NCI-H1417 treated with DMSO at 0.1 percent for 48 hours (cell line): ENCODE measurements at places on chromosomes 6 and 20.

DNA sequence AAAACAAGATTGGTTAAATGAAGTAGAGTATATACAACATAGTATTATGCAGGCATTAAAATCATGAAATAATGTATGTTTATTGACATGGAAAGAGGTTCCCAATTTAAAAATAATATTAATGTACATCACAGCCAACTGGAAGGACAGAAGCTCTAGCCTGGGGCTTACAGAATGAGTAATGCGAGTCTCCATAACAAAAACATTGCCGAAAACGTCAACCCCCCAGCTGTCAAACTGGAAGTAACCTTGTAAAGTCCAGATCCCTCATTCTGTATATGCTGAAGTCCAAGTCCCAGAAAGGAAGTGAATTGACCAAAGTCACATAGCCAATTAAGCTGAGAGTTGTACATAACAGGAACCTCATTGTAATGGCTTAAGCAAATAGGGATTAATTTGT, 128.7 kb upstream of the ECI2 start:
- DNase-seq, result no peak

DNA sequence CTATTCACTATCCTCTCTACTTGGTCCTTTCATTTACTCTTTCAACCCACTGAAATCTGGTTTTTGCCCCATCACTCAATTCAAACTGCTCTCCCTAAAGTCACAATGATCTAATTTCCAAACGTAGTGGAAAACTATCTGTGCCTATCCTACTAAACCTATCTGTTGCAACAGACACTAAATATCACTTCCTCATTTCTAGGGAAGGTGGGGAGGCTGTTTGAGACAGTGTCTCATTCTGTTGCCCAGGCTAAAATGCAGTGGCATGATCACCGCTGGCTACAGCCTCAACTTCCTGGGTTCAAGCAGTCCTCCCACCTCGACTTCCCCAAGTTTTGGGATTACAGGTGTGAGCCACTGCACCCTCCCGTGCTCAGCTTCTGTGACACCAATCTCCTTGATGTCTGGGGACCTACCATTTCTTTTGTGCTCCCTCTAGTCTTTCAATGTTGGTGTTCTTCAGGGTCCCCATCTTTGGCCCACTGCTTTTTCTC, 8.8 kb downstream of the RANBP9 start:
- no peak for DNase-seq

DNA sequence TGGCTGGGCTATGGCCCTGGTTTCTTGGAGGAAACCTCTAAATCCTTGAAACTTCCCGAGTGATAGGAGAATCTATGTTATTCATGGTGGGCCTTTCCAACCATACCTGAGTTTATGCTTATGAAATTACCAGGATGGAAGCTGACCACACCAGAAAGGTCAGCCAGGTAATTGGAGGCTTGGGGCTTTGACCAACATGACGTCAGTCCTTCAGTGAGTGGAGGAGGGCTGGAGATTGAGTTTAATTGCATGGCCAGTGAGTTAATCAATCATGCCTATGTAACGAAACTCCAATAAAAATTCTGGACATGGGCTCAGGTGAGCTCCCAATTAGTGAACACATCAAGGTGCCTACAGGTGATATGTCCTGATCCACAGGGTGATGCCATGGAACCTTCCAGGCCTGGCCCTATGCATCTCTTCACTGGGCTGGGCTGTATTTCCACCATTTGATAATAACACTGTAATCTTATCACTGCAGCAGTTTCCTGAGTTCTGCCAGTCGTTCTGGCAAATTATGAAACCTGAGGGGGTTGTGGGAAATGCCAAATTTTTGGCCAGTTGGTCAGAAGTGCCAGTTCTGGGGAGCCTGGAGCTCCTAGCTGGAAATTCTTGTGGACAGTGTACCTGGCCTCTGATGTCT, 106.5 kb downstream of the CDH26 start:
- no peak for DNase-seq

- no peak for DNase-seq
Observed at GRCh38 chr6:146850238-146850896, 251.6 kb downstream of the ADGB start.

DNA sequence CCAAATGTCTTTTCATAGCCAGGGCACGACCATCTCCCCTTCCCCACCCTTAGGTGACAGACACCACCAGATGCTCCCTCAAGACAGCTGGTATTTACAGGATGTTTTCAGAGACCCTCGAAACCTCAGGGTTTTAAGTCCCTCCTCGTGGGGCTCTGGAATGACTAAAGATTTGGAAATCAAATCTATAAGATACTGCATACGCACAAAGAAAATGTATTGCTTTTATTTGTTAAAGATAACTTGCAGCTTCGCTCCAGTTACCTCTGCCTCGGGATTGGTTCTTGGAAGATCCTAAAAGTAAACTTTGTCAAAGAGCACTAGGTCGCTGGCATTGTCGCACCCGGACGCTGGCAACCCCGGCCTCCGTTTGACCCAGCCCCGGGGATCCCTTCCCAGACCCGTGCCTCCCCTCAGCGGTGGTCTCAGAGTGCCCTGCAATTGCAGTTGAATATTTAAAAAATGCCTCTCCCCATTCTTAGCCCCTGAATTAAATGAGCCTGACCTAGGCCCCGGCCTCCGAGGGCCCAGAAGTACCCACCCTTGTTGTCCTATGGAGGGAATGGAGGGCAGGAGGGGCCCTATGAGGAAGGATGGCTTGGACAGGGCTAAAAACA, 7.1 kb downstream of the PAX1 start:
- DNase-seq, result no peak

GRCh38 chr20:58112017-58112781, 116.3 kb downstream of the ANKRD60 start:
- DNase-seq, result no peak

- DNase-seq, result no peak
Observed at GRCh38 chr6:101478891-101479290, 85.4 kb downstream of the GRIK2 start.

DNA sequence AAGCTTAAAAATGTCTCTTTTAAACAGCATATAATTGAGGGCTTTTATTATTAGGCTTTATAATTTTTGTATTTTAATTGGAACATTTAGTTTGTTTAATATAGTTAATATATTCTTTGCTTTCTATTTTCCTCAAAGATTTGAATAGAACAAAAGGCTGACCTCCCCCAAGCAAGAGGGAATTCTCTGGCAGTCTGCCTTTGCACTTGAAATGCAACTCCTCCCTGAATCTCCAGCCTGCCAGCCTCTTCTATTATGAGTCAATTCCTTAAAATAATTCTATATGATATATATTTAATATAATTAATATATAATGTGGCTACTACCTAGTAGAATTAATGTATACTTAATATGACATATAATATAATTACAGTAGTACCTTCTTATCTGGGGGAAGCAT, 69.2 kb downstream of the PTPRA start:
- no peak for DNase-seq

GRCh38 chr6:79094938-79095337, 16.9 kb upstream of the PHIP start:
- no peak for DNase-seq

GRCh38 chr6:5103250-5103649, 18.1 kb downstream of the PPP1R3G start:
- DNase-seq, result no peak

GRCh38 chr20:34452281-34452982, 63.8 kb upstream of the DYNLRB1 start:
- DNase-seq, result no peak

- no peak for DNase-seq
Observed at GRCh38 chr20:52405417-52405816, 213.8 kb upstream of the ZFP64 start.

DNA sequence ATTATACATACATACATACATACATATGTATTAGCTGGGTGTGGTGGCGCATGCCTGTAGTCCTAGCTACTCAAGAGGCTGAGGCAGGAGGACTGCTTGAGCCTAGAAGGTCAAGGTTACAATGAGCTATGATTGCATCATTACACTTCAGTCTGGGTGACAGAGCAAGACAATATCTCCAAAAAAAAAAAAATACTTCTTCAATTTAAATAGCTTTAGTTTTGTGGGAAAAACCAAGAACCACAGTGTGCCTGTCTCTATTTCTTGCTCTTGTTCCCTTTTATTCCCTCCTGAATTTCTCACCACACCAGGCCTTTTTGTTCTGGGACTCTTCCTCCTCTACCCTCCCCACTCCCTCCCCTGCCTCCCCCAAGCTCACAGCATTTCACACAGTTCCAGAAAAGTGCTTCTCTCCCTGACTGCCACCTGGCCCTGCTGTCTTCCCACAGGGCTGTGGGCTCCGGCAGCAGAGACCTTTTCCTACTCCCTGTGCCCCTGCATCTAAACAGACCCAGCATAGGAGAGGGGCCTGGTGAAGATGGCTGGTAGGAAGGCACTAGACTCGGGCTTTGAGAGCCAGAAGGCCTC, 1.3 kb downstream of the C20orf203 start:
- no peak for DNase-seq

- DNase-seq, result no peak
Observed at GRCh38 chr6:15522026-15522425, 140.8 kb downstream of the DTNBP1 start.

DNA sequence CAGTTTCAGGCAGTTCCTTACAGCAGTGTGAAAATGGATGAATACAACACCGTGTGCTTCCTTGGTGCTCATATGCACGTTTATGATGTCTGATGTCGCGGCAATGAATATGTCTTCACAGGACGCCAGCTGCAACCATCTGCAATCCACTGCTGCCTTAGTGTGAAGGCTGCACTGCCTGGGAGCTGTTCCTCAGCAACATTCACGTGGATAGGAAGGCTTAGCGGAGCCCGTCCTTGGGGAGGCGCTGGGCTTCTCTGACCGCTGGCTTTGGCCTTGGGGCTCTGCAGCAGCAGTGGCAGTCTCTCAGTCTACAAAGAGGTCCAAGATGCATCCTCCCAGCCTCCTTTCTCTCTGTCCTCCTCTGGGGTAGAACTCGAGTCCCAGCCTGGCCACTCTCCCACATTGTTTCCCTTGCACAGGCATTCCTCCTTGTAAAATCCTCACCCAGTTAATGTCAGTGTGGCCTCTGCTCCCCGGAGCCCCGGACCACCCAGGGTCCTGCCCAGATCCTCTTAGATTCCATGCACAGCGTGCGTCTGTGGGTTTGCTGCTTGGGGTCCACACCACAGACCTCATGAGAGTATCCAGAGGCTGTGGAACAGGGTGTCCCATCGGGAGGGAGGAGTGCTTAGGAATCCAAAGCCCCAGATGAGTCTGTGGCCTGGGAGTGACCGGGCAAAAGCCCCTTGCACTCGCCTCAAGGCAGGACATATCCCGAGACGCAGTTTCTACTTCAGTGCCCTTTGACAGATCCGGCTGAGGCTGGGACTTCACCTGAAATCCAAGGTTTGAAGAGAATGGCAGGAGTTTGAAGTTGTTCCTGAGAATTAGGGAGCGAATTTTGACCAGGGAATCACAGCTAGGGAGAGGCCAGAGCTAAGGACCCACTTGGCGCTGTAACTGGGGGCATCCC, 181.3 kb downstream of the THBS2 start:
- no peak for DNase-seq

DNA sequence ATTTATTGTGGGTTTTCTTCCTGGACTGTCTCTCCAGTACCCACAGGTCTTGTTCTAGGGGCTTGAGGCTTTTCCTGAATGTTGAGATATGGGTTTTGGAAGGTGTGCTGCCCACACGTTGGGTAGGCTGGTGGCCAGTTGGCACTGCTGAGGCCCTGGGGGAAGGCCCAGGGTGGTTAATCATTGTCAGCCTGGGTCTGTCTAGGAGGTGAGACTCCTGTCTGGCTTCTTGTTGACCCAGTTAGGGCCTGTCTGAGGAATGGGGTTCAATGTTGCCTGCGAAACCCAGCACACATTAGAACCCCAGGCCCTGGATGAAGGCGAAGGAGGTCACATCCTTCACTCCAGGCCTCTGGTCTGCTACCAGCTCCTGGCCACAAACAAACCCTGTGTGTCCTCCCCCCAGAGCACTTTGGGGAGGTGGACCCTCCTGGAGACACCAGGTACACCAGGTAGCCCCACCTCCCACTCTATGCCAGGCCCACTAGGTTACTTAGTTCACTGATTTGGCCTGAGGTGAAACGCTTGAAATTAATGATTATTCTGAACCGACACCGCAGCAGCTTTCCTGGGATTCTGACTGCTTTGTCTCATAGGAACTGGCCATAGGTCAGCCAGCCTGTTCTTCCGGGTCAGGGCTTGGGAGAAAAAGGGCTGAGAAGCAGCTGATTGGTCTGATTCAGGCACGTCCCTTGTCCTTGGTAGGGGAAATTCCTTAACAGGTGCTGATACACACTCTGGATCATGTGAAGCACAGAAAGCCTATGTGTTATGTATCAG, 15.2 kb downstream of the DNMT3B start:
- no peak for DNase-seq

- no peak for DNase-seq
Observed at GRCh38 chr6:112470376-112470775, 123.2 kb downstream of the RFPL4B start.

GRCh38 chr6:159908535-159908934, 17.7 kb downstream of the MAS1 start:
- DNase-seq, result no peak

- no peak for DNase-seq
Observed at GRCh38 chr6:2127484-2127911, 117.9 kb downstream of the GMDS start.

DNA sequence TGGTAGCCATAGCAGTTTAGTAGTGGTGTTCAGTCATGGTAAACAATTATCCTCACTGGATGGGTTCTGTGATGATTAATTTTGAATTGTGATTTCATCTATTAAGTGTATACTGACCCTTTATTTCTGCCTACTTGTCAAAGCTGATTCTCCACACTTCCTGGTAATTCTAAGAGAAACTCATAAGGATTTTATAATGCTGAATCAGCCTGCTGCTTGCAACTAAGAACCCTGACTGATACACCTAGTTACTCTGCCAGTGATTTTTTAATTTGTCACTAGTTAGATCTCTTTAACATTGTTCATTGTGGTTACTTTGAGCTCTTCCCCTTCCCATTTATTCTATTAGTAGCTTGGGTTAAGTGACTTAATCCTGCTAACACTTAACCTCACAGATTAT, 8.6 kb downstream of the CDC40 start:
- DNase-seq, result no peak

DNA sequence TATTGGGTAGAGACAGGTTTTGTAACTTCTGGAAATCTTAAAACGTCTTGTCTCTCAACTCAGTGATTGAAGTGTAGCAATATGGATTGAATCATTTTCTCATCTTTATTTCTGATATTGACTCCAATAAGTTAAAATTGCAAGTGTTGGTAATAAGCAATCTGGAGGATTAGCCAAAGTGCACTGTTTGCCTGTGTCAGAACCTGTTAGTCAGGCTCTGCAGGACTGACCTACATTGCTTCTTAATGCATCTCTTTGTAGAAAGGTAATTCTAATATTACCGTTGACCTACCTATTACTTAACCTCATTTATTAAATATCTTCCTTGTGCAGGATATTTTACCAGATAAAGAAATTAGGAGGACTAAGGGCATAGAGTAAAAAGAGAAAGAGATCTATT, 484.0 kb upstream of the CITED2 start:
- no peak for DNase-seq

DNA sequence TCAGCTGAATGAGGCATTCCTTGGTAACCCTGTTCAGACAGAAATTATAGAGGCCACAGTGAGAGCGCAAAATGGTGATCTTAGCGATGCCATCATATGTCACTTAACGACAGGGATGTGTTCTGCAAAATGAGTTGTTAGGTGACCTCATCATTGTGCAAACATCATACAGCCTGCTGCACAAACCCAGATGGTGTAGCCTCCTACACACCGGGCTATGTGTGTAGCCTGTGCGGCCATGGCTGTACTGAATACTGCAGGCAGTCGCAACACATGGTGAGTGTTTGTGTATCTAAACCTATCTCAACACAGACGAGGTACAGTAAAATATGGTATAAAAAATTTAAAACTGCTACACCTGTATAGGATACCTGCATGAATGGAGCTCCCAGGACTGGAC, 234.1 kb upstream of the PMEPA1 start:
- DNase-seq, result no peak
